ENCODE measurements at places on chromosomes 7 and 10.

DNA sequence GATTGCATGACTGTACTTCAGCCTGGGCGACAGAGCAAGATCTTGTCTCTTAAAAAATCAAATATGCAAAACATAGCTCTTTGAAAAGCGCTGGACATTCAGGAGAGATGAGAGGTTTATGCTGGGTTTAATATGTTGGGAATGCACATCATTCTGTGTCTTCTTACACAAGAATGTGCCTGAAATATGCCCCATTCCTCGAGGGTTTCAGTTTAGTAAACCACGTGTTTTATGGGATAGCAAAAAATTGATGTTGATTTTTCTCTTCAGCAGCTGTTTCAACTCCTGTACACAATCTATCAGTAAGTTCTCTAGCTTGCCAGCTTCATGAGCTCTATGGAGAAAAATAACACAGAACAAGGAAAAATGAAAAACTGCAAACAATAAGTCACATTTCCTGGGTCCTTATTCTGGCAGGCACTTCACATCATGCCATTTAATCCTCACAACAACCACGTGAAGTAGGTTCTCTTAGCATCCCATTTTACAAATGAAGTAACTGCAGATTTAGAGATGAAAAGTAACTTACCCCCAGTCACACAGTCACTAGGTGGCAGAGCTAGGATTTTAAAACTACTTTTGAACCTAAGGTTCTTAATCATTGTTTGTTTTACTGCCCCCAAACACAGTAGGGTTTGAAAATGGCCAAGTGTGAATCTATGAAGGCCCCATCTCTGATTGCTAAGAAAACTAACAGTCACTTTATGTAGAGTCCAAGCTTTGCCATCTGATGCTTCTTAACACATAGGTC lies 423.6 kb downstream of the PHTF2 start:
- no peak for DNase-seq

GRCh38 chr10:110077436-110078130 lies 69.8 kb downstream of the ADD3 start:
- no peak for DNase-seq

- DNase-seq, result no peak
Measured at GRCh38 chr10:116182426-116182825, 90.6 kb downstream of the GFRA1 start.

DNA sequence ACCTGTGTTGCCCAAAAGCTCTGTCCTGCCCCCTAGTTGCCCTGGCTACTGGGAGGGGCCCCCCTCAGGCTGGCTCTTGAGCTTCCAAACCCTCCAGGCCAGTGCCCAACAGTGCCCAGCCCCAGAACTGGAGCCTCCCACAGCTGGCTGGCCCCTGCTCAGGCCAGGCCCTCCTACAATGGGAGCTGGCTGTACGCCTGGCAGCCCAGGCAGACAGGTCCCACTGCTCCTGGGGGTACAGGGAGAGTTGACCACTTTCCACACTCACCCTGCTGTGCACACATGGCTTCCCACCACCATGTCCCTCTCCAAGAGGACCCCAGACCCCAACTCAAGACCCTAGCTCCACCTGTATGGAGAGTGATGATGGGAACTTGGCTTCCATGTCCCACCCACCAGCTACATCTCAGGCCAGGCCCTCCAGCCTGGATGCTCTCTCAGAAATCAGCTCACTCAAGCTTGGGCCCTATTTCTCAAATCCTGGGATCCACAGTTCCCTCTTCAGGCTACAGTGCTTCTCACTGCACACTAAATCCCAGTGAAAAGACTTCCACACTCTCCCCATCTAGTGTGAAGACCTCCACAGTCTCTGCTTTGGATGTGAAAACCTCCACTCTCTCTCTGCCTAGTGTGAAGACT lies 92.6 kb downstream of the OAT start:
- DNase-seq, result no peak

- DNase-seq, result peak; percentile 38
Measured at GRCh38 chr7:74026903-74027682, 880 bp upstream of the ELN start.

- DNase-seq, result no peak
Measured at GRCh38 chr10:93600446-93601145, 439 bp downstream of the RBP4 start.

DNA sequence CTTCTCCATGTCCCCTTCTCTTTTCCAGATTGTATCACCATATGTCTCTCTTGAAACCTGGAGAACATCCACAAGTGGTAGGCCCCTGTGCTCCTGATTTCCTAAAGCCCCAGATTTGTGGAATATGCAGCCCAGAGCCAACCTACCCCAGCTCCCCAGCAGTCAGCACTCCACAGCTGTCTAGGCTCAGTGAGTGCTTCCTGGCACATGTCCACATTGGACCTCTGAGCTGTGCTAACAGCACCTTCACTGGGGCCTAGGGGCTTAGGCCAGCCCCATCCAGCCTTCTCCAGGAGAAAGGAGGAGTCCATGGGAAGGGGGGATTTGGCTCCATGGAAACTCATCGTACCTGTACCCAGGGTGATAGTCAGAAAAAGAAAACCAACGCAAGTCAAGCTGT lies 192.7 kb downstream of the FGFR2 start:
- DNase-seq, result no peak

GRCh38 chr7:83821866-83822265 lies 172.9 kb upstream of the SEMA3E start:
- DNase-seq, result no peak

Data from effector CD8-positive, alpha-beta T cell (primary cell).